ENCODE measurements at places on chromosomes 4 and X.

- DNase-seq = no peak
Observed at GRCh38 chr4:163969291-163969690, 474.8 kb downstream of the TMA16 start.

DNA sequence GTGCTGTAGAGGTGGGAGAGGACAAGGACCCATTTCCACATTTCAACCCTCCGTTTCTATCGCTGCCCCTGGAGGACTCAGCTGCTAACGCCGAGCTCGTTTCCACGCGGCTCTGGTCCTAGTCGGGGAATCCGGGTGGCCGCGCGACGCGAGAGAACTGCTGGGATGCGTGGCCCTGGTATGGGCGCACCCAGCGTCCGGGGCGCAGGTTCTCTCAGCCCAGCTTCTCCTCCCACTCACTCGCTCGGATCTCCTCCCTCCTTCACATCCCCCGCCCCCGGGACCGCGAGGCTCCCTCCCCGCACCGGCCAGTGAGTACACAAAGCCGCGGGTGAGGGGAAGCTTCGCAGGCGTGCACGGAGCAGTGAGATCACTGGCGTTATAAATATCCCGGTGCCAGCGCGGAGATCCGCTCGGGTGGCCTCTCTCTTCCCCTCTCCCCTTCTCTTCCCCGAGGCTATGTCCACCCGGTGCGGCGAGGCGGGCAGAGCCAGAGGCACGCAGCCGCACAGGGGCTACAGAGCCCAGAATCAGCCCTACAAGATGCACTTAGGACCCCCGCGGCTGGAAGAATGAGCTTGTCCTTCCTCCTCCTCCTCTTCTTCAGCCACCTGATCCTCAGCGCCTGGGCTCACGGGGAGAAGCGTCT, at the start of gene FGF5:
FGF5 (plus strand) TSS at position 412 of the 649 bp plus-strand sequence; CDS start at position 573, 161 bp downstream.
- DNase-seq = peak; percentile 85

GRCh38 chrX:23799469-23800065, 16.6 kb downstream of the SAT1 start:
- no peak for DNase-seq

GRCh38 chr4:148405161-148405893, 36.9 kb downstream of the NR3C2 start:
- no peak for DNase-seq

- DNase-seq = no peak
Observed at GRCh38 chr4:113977526-113977855, 2.0 kb downstream of the ARSJ start.

DNA sequence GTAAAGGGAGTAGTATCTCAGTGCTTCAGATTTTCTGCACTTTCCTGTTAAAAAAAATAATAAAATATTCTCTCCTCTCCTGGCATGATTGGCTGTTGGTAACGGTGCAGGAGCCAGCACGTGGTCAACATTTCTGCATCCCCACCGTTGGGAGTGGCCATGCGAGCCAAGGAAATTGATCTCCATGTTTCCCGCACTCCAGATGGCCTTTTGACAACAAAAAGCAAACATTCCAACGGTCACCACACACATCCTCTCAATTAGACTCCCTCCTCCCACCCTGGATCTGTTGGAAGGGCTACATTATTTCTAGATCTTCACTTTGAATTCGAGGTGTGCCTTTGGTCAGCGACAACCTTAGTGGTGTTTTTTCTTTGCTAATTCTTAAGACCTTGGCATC, 45.0 kb downstream of the STK32B start:
- no peak for DNase-seq

- DNase-seq = no peak
Observed at GRCh38 chr4:102285831-102286230, 59.5 kb downstream of the SLC39A8 start.

DNA sequence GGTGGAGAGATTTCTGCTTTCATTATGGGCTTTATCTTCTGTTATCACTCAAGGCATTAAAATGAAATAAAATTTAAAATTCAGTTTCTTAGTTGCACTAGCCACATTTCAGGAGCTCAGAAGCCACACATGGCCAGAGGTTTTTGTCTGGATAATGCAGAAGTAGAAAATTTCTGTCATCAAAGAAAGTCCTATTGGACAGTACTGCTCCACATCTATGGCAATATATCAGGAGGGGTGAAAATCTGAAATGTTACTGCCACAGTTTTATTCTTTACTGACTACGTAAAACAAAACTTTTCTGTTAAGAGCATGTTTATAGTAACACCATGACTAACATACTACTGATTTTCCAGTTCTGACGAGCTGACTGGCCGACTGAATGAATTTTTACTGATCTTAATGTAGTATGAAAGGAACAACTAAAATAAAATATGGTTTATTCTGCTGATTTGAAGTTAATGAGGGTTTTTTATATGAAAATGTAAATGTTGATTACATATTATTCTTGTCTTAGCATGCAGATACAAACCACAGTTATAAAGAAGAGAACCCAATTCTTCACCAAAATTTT, 264.0 kb upstream of the HAND2 start:
- peak; percentile 24 for DNase-seq

DNA sequence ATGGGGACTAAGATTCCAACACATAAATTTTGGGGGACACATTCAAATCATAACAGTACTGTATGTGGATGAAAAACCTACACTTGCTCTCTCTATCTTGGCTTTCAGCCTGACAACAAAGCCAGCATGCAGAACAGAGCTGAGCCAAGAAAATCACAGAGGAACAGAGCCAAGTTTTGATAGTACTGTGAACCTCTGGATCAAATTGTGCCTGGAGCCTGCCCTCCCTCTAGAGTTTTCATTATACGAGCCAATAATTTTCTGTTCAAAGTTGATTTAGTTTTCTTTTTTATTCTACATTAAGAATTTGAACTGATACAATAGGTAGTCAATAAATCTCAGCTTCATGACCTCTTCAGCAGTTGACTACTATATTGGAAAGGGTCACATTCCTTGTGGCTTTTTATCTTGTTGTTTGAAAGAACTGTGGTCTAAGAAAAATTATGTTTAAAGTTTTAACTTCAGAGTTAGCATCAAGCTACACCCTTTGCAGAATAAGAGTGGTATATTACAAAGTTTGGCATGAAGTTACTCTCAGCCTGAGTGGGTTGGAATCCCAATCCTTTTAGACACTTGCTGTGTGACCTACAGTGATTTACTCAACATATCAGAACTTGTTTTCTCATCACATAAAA, 31.1 kb downstream of the GRID2 start:
- no peak for DNase-seq

DNA sequence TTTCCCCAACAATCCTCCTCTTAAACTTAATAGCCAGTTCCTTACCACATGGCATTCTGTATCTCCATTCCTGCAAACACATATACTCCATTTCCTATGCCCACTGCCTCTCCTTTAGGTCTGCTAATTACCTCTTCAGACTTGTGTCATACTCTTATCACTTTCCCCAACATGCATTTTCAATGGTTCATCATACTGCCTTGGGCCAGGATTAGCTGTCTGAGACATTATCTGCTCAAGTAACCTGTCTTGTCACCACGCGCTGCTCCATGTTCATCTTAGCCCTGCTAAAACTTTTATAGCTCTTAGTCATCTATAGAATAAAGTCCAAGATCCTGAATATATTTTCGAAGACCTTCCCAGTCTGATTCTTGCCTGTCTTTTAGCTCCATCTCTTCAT, 224.1 kb upstream of the GK2 start:
- no peak for DNase-seq

DNA sequence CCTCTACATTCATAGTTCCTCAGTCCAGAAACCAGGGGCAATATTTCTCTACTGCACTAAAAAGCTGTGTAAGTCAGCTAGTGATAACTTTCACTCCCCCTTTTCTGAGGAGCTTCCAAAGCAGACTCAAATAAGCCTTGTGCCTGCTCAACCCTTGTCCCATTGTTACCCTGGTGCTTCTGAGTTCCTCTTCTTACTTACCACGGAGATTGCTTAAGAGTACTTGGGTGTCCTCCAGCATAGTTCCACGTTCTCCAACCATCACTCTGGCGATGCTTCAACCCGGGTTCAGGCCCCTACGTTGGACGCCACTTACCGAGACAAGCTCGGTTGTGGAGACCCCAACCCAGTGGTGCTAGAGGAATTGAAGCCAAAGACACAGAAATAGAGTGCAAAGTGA, 71.6 kb downstream of the ADAM29 start:
- no peak for DNase-seq

DNA sequence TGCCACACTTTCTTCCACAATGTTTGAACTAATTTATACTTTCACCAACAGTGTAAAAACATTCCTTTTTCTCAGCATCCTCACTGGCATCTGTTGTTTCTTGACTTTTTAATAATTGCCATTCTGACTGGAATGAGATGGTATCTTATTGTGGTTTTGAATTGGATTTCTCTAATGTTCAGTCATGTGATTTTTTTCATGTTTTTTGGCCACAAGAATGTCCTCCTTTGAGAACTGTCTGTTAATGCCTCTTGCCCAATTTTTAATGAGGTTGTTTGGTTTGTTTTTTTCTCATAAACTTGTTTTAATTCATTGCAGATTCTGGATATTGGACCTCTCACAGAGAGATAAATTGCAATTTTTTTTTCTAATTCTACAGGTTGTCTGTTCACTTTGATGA, 1195.2 kb downstream of the TECRL start:
- DNase-seq = no peak

DNA sequence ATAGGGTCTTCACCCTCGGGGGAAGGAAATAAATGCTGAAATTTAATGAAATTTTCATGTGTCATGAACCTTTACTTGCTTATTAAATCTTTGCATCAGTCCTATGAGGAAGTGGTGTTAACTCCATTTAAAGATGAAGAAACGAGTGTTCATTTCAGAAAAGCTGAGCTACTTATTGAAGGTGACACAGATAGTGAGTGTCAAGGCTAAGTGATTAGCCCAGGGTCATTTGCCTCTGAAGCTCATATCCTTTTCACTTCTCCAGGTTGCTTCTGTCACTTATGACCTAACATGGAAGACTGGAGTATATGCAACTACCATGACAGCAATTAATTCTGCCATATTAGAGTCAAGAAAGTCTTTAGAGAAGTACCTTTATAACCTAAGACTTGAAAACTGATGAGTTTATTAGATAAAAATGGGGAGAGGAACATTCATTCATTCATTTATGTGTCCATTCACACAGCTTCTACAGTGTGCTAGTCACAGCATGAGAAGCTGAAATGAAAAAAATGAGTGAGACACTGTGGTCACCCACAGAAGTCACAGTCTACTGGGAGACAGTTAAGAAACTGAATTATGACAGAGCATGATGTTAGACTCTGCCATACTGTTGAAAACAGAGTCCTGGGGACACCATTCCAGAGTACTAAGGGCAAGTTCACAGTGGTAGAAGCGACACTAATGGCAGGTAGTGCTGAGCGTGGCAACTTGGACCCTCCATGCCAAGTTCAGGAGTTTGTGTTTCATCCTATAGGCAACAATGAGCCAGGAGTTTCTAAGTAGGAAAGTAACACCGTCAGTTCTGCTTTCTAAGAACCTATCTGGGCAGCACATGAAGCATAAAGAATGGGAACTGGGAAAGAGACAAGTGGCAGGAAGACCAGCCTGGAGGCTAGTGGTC, 21.3 kb downstream of the ALPK1 start:
- no peak for DNase-seq

- DNase-seq = no peak
Observed at GRCh38 chr4:100631281-100631968, 113.6 kb upstream of the EMCN start.

GRCh38 chr4:74105656-74106280, 6.8 kb upstream of the CXCL2 start:
- no peak for DNase-seq
